ENCODE measurements at places on chromosomes 16 and 17.
A peak's percentile ranks its signal among the peaks of the same experiment; 100 is the strongest.

DNA sequence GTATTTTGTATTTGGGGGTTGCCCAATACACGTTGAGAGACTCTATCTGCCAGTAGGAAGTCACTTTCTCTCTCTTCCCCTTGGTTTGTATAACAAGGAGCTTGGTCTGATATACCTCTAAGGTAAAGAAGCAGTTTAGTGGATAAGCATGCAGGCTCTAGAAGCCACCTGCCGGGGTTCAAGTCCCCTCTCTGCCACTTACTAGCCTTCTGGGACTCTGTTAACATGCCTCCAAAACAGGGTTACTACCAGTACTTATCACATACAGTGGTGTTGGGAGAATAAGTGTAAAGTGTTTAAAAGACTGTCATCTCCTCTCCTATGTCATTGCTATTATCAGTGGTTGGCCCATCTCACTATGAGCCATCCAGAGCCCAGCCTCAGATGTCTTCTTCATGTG is 156.1 kb upstream of the HS3ST3A1 start:
- no peak for DNase-seq

GRCh38 chr16:12061336-12062055 is 85.0 kb downstream of the SNX29 start:
- DNase-seq: no peak

GRCh38 chr17:77068915-77069314 is 71.9 kb upstream of the SEC14L1 start:
- no peak for DNase-seq

DNA sequence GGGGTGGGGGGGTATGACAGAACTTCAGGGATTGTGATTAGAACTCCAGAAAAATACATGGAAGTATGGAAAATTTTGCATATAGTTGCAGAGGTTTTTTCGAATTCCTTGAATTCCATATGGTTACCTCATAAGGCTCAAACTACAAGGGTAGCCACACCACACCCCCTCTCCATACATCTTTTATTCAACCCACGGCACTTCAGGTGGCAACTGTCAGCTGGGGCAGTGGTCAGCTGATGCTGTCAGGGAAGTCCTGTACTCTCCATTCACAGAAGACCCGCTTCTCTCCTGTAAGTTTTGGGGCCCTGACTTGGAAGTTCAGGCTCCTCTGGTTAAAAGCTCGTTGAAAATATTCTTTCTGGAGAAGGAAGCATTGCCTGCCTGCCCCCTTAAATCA is 57.5 kb upstream of the CLEC19A start:
- no peak for DNase-seq

- DNase-seq: no peak
These were observed 122.4 kb downstream of the USP31 start for GRCh38 chr16:23026784-23027362.

DNA sequence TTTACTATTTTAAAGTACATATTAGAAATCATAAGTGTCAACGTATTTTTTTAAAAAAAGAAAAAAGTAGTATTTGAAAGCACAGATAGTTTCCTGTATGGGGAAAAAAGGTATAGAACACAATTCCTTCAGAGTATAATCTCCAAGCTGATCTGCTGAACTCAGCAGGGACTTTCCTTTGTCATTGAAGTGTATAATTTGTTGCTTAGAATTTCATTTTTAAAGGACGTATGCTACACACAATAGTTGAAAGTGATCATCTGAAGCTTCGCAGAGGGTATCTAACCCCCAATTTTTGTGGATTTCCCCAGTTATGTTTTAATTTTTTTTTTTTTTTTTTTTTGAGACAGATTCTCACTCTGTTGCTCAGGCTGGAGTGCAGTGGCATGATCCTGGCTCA is 20.2 kb upstream of the MAPT start:
- DNase-seq: no peak

- no peak for DNase-seq
These were observed 393.6 kb downstream of the SOX9 start for GRCh38 chr17:72514321-72514861.

DNA sequence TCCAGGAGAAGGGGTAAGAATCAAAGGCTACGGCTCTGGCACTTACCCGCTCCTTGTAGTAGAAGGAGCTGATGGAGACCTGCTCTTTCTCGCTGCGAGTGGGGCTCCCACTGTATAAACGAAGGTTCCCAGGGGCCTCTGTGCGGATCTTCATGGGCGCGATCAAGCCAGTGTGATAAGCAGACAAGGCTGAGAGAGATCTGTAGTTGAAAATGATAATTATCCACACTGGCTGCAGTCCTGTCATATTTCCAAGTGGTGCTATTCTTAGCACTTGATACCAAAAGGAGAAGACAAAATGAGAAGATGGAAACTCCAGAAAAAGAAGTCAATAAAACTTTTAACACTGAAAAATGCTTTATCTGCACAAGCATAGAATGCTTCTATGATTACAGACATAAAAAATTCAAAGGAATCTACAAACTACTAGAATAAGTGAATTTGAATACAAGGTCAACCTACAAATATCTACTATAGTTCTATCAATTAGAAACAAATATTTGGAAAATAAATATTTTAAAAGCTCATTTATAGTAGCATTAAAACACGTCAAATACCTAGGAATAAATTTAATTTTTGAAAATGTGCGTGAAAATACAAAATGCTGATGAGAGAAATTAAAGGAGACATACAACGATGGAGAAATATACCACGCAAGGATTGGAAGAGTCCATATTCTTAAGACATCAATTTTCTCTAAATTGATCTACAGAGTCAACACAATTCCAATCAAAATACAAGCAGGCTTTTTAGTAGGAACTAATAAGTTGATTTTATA is 80.8 kb downstream of the WDR59 start:
- no peak for DNase-seq

- no peak for DNase-seq
These were observed 39.6 kb upstream of the ZKSCAN2 start for GRCh38 chr16:25297151-25297787.

DNA sequence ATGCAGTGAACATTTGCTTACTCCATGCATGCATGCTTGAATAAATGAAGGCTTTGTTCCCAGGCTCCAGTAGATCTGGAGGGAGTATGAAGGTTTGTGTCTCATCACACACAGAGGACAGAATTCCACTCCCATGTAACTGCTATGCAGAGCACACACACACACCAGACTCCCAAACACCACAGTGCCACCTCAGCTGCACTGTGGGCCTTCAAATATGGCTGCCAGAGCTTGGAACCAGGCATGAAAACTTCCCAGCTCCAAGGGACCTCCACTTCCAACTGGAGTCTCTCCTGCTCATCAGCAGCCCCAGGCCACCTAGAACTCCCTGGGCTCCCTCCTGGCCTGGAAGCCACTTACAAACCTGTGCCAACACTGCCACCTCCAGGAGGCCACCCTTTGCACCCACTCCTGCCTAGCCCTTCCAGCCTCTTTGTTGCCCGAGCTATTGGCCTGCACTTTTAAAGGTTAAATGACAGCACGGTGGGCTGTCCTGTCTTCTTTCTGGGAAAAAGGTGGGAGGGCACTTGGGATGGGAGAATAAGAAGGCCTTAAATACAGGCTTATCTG is 151.2 kb downstream of the ZNF423 start:
- DNase-seq: no peak

DNA sequence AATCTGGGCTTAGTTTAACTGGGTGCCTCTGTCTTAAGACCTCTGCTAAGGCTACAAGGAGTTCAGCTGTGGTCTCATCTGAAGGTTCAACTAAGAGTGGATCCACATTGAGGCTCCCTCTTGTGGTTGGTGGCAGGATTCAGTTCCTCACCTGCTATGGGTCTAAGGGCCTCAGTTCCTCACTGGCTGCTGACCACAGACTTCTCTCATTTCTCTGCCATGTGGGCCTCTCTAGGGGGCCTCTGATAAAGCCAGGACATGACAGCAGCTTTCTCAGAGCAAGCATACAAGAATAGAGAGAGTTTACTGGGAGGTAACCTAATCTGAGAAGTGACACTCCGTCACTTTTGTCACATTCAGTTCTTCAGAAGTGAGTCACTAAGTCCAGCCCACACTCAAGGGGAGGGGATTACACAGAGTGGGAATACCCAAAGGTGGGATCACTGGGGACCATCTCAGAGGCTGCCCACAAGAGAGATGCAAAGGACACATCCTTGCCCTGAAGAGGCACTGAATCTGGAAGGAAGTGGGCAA is 19.2 kb upstream of the ABAT start:
- peak; percentile 62 for DNase-seq

- DNase-seq: no peak
These were observed 13.5 kb downstream of the PLLP start for GRCh38 chr16:57271063-57271345.

GRCh38 chr16:89974870-89975269 is 26.3 kb downstream of the DEF8 start:
- DNase-seq: no peak

DNA sequence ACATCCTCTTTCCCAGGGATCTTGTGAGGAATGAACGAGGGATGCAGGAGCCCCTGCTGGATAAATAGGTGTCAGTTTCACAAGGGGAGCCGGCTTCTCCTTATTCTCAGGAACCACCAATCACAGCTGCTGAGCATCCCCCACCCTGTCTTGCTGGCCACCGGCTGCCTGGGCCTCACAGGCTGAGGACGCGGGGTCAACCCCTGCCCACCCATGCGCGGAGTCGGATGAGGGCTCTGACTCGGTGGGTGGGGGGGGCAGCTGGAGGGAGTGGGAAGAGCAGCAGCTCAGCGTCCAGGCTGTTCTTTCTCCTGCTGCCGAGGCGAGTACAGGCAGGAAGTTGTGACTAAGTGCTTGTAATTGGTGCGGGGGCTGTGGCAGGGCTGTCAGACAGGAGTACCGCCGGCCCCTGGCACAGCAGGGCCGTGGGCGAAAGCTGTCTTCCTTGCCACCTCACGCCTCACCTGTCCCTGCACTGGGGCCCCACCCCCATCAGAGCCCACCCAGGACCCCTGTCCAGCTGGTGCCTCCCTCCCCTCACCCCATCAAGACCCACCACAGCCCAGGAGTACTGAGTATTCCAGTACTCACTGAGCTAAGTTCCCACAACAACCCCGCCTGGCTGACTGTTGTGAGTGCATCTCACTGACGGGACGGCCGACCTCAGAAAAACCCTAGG is 11.0 kb upstream of the DPEP1 start:
- peak; percentile 78 for DNase-seq

DNA sequence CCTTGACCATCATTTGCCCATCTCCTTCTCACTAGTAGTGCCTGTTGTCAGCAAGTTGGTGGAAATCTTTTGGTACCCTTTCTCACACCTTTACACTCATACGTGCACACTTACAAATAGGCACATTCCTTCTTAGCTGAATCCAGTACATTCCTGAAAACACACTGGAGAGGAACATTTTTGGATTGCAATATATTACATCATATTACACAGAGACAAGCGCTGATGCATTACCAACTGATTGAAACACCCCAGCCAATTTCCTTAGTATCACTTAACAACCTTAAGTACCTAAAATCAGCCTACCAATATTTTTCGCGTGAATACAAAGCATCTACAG is 64.1 kb downstream of the PLCG2 start:
- no peak for DNase-seq

- DNase-seq: no peak
These were observed 27.0 kb upstream of the MRPS23 start for GRCh38 chr17:57876866-57877237.

DNA sequence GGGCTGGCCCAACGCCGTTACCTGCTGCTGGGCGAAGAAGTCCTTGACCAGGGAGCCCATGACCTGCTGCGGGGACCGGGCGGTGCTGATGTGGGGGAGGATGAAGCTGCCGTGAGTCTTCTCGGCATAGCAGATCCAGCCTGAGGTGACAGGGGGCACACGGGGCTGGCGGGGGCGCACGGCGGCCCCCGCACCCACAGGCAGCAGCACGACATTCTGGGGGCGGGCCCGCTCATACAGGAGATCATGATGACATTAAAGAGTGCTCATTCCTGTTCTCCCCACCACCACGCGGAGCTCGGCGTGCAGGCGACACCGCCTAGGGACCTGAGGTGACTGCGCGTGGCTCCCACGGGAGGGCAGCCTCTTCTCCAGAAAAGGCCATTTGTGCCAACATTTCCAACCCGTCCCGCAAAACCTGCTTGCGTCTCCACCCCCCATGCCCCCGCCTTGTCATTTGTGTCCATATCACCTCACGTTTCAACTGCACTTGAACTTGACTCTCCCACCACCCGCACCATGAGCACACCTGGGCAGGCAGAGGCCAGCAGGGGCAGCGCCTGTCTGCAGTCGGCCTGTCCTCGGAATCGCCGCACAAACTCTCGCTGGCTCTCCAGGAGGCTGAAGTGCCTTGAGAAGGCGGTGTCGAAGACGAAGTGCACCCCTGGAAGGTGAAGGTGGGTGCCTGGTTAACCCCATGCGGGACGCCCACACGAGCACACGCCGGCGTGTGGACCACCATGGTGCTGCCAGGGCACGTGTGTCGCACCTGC is 6.4 kb downstream of the CIAO3 start:
- no peak for DNase-seq

DNA sequence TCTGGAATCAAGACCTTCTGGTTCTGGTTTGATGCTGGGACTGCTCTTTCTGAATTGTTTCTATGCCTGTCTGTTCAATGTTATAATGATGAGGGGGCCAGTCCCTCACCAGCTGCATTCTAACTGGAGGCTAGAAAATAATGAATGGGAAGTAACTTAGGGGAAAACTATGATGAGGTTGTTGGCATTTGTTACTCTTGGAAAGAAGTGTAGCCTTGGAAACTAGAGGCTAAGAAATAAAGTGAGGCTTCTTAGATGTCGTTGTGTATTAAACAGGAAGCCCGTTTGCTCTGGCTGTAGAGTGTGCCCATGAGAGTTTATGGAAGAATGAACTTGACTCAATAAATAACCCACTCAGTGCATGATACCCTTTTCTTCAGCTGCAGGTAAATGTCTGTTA is 140.8 kb downstream of the PRKCA start:
- no peak for DNase-seq

- DNase-seq: no peak
These were observed 105.7 kb downstream of the C17orf67 start for GRCh38 chr17:56727876-56728617.

DNA sequence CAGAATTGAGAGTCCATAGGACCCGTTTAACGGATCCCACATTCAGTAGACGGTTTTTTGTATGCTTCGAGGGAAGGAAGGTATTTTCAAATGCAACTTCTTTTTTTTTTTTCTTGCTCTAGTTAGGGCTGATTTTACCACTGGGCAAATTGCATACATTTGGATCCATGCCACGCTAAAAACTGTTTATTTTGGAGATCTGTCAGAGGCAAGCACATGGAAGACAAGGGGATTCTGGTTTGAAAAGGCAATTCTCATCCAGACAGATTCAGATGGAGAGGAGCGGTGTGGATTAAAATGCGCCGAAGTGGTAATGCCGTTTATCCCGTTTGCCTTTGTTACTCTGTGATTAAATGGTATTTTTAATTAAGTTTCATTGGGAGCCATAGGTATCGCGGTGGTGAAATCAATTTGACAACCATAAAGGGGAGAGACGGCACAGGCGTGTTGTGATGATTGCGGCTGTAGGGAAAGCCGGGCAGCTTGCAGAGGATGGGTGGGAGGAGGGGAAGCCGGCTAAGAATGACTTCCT is 170.4 kb downstream of the IRX3 start:
- no peak for DNase-seq

- DNase-seq: no peak
These were observed 2.3 kb upstream of the SAMD14 start for GRCh38 chr17:50132104-50132794.

- DNase-seq: no peak
These were observed 346.4 kb downstream of the WWOX start for GRCh38 chr16:78445818-78446217.

Data from activated CD8-positive, alpha-beta memory T cell treated with anti-CD3 and anti-CD28 coated beads, Interleukin-2, amount 50 U/mL, for 48 hours (primary cell).